Dermis blood vessel endothelial cell (primary cell): ENCODE measurements at places on chromosomes 5 and 9. TPM values are rescaled to one million over a fixed set of nuclear protein-coding genes. Genes with fewer than 3 reads are reported as not detected.

The RPL35 gene
- total RNA-seq = 1,038 and 2,144 TPM in 2 replicates

The CCNI2 gene
- 0.34 and 0.51 TPM in 2 replicates for total RNA-seq

The ADAMTS12 gene
- total RNA-seq = 1.0 and 2.3 TPM in 2 replicates

The RNF208 gene
- 0.14 TPM in 1 of 2 replicates, not detected in the other for total RNA-seq

The GBGT1 gene
- total RNA-seq = 15.7 and 28.0 TPM in 2 replicates

The PFN3 gene
- total RNA-seq = not detected in 2 replicates

The ADAMTSL2 gene
- total RNA-seq = under 0.01 and 0.17 TPM in 2 replicates

The OR1J2 gene
- total RNA-seq = not detected in 2 replicates

The CDH18 gene
- not detected in 2 replicates for total RNA-seq

The MAMDC4 gene
- total RNA-seq = 2.0 and 5.1 TPM in 2 replicates

The CRAT gene
- 34.0 and 61.8 TPM in 2 replicates for total RNA-seq

The CYLC2 gene
- not detected in 2 replicates for total RNA-seq

The TMC1 gene
- 0.74 and 3.4 TPM in 2 replicates for total RNA-seq

The SLC6A19 gene
- total RNA-seq = not detected in 2 replicates
